ENCODE measurements at places on chromosomes 12 and 14.

- DNase-seq, result peak; percentile 25
These were observed 140.5 kb downstream of the AKAP6 start for GRCh38 chr14:32469388-32470160.

DNA sequence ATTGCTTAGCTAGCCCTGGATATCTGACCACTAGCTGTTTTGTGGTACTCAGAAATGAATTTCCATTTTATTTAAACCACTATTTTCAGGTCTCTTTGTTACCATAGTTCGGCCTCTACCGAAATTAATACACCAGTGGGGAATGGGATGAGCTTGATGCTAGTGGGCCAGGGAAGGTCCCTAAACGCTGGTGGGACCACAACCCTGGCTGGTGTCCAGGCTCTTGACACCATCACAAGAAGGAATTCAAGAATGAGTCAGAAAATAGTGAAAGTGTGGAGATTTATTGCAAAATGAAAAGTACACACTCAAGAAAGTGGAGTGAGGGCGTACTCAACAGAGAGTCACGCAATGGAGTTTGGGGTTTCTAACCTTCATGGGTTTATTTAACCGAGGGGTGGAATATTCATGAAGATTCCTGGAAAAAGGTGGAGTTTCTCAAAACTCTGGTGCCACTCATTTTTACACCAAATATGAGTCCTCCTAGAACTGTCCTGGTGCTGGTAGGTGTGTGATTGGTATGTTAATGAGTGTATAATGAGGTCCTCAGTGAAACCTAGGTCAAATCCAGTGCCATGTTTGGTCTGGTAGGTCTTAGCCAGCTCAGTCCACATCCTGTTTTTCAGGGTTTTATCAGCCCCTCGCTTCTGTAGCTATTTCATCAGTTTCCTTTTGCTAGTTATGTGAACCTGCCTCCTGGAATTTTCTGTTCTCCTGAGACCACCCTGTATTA lies 38.9 kb upstream of the LRP6 start:
- DNase-seq, result no peak

- DNase-seq, result no peak
These were observed 9.5 kb downstream of the MYRFL start for GRCh38 chr12:69834576-69834975.

DNA sequence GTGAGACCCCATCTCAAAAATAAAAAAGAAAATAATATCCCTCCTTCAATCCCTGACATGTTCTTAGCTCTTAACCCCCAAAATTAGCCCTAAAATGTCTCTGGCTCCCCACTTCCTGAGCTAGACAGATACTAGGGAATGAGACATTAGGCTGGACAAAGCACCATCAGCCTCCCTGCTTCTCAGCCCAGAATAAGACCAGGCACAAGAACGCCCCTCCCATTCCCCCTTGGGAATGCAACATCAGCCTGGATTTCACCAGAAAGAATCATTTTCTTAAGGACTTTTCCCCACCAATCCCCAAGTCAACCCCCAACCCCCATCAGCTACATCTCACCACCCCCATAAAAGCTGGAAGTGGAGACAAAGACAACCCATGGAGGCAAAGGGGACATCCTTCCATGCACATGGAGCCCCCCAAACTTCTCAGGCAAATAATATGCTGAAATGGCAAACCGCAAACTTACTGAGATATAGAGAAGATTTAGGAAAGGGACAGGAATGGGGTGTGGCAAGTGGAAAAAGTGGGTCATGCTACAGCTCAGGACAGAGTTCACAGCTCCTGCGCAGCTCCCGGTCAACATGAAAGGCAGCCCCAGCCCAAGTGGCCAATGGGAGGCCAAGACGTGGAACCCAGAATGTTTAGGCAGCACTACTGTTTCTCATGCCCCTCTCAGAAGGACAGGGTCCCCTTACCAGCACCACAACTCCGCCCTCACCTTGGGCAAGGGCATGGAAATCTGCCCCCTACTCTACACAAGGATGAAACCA lies 2.7 kb downstream of the CHD4 start:
- DNase-seq, result no peak

DNA sequence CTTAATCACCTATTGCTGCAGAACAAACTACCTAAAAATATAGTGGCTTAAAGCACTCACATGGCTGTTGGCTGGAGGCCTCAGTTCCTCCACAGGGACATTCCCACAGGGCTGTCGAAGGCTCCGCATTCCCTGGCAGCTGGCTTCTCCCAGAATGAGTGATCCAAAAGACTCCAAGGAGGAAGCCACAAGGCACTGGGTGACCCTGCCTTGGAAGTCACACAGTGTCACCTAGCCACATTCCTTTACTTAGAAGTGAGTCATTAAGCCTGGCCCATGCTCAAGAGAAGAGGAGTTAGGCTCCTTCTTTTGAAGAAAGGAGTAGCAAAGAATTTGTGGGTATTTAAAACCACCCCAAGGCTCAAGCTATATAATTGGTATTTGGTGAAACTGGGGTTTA lies 63.9 kb upstream of the MAP1LC3B2 start:
- DNase-seq, result no peak

DNA sequence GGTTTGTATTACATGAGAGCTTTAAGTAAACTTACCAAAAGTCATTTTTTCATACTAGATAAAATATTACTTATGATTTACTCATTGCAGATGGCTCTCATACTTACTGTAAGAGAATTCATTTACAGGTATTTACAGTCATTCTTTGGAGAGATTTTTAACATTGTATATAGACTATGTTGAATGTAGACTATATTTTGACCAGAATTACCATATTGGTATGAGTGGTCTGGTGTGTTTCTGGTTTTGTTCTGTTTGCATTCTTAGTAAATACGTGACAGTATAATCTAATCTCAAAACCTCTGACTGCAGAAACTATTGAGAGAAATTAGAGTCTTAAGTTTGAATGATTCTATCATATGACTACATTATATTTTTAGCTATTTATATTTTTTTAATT lies 91.1 kb downstream of the USP15 start:
- DNase-seq, result no peak

GRCh38 chr14:57061009-57061711 lies 207.5 kb downstream of the EXOC5 start:
- no peak for DNase-seq

DNA sequence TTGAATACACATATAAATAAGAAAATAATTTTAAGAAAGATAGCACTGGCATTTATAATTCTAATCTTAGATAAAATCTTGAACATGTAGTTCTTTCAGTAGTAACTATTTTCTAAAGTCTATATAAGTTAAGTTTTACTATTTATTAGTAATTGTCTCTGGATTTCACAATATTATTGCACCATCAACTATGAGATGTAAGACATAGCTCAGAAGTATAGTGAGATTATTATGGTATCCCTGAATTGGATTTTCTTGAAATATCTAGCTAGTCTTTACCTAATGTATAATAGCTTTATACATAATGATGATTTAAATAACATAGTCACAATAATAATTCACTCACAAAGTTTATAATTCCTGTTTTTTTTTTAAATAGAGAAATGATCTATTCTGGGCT lies 6.7 kb downstream of the CLEC12A start:
- no peak for DNase-seq

DNA sequence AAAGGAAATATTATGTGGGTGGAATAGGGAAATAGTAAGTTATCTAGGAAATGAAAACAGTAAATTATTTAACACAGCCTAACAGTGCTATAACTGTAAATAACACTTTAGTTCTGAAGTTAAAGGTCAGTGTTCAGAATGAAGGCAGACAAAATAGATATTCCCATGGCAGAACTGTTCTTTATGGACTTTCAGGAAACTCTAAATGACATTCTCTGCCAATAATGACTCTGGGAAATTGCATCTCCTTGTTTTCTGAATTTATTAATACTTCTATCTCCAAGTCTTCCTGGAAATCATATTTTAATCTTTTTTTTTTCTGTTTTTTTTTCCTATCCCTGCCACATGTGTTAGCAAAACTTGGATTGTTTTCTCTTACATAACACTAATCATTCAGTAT lies 101.4 kb downstream of the PDE3A start:
- DNase-seq, result no peak

- DNase-seq, result no peak
These were observed 371.8 kb upstream of the PRICKLE1 start for GRCh38 chr12:42961395-42961794.

DNA sequence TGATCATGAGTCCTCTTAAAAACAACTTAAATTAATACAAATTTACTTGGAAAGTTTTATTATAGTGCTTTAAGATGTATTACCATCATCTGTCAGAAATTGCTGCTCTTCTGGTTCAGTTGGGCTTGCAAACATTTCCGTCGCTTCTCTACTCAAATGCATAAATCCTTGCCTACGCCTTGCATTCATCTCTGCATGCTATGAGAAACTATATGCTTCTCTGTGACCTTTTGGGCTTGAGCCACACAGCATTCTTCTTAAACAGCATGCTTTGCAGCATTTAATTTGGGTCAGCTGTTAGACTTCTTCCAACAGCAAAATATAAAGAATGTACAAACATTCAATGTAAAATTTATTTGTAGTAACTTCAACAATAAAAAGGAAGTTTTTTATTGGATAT lies 305.7 kb upstream of the FLRT2 start:
- DNase-seq, result no peak

DNA sequence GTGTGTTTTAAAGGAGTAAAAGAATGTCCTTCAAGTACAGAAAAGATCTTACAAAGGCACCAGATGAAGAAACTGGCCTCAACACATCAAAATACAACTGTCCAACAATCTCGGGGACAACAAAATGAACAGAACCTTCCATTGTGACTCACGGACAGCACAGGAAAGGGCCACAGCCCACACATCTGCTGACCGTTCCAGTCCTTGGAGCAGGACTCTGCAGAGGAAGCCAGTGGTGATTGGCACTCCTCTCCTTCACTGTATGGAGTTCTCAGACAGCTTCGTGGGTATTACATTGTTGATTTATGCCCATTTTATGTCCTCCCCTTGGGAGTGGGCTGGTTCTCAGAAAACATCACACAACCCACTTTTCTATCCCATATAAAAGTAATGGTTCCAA lies 32.5 kb upstream of the TC2N start:
- no peak for DNase-seq

GRCh38 chr12:33759279-33759678 lies 263.0 kb upstream of the ALG10 start:
- DNase-seq, result no peak
